ENCODE measurements at places on chromosomes 5 and 9. TPM values are rescaled to one million over a fixed set of nuclear protein-coding genes. Genes with fewer than 3 reads are reported as not detected.

- DNase-seq: no peak
Measured at GRCh38 chr5:172637110-172637580, 3.9 kb upstream of the NEURL1B start.

Gene RORB
- 6.5 TPM for total RNA-seq

GRCh38 chr9:21682381-21682780 lies 120.1 kb upstream of the MTAP start:
- DNase-seq: no peak

GRCh38 chr9:131227112-131227958 lies 49.0 kb downstream of the FAM78A start:
- DNase-seq: no peak

Gene ECSCR
- total RNA-seq: 9.4 TPM

DNA sequence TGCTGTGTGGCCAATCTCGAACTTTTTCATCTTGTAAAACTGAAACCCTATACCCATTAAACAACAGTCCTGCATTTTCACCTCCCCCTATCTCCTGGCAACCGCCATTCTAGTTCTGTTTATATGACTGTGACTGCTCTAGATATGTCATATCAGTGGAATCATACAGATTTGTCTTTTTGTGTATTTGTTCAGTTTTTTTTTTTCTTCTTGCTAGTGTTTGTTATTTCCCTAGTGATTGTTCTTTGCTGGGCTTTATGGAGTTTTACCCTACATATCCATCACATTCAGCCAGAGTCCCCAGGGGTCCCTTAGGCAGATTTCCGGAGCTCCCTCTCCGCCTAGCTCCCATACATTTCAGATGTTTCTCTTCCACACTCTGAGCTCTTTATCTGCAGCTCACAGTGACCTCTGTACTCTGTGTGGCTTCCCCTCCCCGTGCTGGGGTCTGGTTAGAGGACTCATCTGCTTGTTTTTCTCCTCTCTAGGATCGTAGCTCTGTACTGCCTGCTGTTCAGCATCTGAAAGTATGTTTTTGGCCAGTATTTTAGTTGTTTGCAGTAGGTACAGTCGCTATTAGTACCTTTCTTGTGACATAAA lies 25.1 kb upstream of the CARTPT start:
- no peak for DNase-seq

All from mucosa of gallbladder (tissue), 1 donor.